ENCODE measurements at places on chromosomes 6 and 20.
A peak's percentile ranks its signal among the peaks of the same experiment; 100 is the strongest.

GRCh38 chr6:12869816-12870432 is 153.4 kb downstream of the PHACTR1 start:
- DNase-seq = no peak

DNA sequence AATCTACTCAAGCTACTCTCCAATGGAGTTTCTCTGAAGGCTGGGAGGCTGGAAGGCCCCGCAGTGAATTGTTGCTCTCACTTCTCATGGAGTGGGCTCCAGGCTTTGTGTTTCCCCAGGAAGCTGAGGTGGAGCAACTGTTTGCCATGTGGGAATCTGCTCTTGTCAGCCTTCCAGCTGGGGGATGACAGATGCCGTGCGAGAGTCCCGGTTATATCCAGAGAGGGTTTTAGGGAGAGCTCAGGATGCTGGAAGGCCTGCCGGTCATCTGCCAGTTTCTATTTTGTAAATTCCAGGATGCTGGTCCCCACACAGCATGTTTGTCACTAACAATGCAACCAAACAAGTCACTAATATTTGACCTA is 98.2 kb upstream of the NAA20 start:
- no peak for DNase-seq

- peak; percentile 97 for DNase-seq
These were observed 50.0 kb upstream of the EZR start for GRCh38 chr6:158868890-158869825.

- peak; percentile 8 for DNase-seq
These were observed at the start of gene KCNB1 for GRCh38 chr20:49482621-49483017. KCNB1 (minus strand) TSS chr20:49482668; CDS start chr20:49482480, 188 bp downstream.

DNA sequence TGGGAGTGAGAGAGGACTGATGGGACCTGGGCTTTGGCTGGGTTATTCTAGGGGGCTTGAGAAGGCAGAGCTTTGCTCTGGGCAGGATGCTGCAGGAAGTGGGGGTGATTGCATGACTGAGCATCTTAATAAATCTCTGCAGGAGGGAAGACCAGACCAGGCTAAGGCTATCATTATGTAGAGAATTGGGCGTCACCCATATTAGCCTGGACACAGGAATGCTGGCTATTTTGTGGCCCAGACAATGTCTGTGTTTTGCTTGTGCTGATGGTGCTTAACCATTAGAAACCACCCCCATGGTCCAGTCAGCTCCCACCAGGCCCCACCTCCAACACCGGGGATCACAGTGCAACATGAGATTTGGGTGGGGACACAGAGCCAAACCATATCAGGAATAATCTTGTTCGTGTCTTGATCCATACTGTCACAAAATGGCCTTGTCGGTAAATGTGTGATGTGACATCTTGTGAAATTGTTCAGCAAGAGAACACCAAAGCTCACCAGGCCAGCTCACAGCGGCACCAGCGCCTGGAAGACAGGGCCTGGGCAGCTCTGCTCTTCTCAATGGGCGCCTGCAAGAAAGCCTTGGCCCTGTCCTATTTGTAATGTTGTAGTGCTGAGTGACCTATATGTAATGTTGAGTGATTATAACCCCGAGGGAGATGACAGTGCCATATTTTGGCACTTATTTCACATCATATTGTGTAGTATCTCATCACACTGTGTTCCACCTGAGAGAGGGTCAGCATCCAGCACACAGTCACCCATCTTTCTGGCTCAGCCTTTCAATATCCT is 211.8 kb downstream of the QKI start:
- DNase-seq = no peak

DNA sequence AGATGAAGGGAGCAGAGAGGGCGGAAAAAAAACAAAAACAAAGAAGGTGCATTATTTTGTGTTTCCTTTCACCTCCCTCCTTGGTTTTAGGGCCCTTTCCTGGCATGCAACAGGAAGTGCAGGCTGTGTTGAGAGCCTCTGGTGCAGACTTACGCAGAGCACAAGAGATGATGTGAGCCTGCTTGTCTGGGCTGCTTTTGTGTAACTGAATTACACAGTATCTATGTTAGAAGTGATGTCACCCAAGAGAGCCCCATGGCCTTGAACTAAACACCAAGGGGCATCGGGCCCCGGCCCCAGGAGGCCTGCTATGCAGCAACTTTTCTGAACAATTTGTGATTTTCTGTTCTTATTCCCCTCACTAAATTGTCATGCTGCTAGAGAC is 25.5 kb downstream of the GNAS start:
- no peak for DNase-seq

DNA sequence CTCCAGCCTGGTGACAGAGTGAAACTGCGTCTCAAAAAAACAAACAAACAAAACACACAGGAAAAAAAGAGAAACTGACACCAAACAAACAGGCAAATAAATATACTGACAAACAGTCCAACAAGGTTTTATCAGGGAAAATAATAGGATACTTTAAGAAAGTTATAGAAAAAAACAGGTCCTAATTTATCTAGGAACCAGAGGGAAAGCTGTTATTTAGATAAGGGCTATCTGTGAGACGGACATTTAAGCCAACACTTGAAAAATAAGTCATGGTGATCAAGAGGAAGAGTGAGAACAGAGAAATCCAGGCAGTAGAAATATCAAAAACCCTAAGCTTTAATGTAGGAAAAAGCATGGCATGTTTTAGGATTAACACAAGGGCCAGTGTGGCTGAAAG is 68.9 kb downstream of the FAM217A start:
- DNase-seq = no peak

DNA sequence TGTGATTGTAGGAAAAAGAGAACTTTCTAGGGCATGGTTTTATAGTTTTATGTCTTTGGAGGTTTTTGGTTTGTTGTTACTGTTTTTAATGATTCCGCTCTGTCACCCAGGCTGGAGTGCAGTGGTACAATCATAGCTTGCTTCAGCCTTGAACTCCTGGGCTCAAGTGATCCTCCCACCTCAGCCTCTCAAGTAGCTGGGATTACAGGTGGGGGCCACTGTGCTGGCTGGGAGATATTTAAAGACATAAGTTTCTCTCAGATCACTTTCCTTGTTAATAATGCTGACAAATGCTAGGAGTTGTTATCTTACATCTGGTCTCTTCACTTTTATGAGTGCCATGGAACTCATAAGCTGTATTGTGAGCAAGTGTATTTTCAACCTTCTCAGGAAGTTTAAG is 116.3 kb downstream of the SCAF8 start:
- DNase-seq = no peak

DNA sequence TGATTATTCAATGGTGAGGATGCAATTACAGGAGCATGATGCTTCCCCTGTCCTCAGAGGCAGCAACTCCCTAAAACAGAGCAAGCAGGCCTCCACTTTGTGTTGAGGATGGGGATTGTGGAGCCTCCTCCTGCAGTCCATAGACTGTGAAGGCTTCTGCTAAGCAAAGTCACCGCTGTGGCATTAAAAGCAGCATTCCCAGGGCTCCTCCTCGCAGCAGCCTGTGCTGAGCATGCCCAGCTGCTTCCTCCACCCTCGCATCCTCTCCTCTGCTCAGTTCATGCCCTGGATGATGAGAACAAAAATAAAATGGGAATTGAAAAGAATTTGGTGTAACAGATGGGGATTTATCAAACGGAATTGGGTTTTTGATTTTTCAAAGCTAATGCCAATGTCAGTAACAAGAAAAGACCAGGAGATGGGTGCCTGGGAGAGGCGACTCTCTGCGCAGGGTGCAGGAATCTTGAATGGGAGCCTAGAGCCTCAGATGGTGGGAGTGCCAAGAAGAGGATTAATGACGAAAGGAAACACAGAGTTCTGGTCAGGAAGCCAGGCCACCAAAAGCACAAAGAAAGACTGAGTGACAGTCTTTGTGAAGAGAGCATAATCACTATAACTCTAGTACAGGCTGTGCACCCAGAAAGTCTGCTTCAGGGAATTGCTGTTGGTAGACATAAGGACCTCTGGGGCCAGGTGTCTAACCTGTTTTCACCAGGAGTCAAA is 347.6 kb downstream of the TPBG start:
- DNase-seq = no peak

- no peak for DNase-seq
These were observed 33.6 kb upstream of the CST7 start for GRCh38 chr20:24915440-24915839.
